ENCODE measurements at places on chromosomes 16 and 17.

- peak; percentile 74 for DNase-seq
These were observed 22.3 kb upstream of the RBBP6 start for GRCh38 chr16:24516900-24517669.

- DNase-seq: no peak
These were observed 9.8 kb upstream of the EPN3 start for GRCh38 chr17:50522766-50523165.

DNA sequence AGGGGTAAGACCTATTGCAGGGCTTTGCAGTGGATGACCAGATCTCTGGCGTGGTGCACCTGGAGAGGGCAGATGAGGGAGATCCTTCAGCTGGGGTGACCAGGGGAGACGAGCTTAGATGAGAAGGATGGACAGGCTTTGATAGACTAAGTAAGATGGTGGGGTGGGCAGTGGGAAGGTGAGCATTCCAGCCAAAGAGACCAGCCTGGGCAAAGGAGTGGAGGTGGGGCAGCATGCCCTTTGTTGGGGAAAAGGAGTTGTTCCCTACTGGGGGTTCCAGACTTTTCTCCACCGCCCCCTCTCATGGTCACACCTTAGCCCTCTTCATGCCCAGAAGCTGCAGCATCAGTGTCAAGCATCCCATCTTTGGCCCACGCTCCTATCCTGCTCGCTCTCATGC lies 27.6 kb downstream of the ANKRD40 start:
- no peak for DNase-seq

DNA sequence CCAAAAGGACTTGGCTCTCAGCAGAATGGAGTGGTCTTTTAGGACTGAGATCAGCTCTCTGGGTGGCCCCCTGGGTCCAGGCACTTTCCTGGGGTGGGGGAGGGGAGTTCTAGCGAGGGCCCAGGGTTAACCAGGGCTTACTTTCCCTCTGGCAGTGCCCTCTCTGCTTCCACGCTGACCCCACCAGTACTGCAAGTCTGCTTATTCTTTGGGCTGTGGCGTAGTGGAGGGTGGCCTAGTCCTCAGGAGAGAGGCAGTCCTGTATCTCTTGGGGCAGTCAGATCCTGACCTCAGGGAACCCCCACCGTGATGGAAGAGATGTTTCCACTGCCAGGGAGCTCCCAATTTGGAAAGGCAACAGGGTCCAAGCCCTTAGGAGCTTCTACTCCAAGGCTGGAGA lies 79.4 kb downstream of the CCDC182 start:
- peak; percentile 10 for DNase-seq

- DNase-seq: no peak
These were observed 32.4 kb downstream of the SNX11 start for GRCh38 chr17:48139944-48140343.

DNA sequence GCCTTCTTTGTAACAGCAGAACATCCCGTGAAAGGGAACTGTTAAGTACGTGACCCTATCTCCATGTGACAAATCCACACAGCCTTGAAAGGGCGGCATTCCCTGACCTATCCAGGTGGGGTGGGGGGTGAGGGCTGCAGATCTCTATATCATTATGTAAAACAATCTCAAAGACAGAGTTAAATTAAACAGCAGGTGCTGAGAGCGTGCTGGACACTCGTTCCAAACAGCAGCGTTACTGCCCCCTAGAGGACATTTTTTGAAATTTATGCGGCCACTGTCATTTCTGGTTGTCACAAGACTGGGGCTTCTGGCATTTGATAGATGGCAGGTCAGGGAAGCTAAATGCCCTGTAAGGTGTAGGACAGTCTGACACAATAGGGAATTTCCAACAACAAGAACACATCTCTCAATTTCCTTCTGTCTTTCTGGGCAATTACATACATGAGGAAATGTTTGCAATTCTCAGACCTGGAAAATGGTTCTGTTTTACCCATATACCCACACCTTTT lies 6.7 kb upstream of the SLC25A39 start:
- DNase-seq: peak; percentile 79

DNA sequence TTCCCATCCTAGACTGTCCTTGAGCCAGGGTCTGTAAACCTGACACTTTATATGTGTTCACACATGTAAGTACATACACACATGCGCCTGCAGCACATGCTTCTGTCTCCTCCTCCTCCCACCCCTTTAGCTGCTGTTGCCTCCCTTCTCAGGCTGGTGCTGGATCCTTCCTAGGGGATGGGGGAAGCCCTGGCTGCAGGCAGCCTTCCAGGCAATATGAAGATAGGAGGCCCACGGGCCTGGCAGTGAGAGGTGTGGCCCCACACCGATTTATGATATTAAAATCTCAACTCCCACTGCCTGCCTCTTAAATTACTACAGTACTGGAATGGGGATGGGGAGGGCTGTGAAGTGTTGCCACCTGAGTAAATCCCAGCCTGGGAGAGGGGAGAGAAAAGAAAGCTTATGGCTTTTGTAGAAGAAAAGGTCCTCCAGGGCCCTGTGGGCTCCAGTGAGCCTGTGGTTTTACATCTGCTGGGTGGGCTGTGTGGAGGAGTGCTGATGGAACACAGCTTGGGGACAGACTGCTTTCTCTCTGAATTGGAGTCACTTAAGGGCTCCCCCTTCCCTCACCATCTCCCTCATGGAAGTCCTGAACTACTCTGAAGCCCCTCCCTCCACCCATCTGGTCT lies 990 bp upstream of the WNK4 start:
- no peak for DNase-seq

GRCh38 chr16:7303660-7304200 lies 28.9 kb upstream of the RBFOX1 start:
- no peak for DNase-seq

DNA sequence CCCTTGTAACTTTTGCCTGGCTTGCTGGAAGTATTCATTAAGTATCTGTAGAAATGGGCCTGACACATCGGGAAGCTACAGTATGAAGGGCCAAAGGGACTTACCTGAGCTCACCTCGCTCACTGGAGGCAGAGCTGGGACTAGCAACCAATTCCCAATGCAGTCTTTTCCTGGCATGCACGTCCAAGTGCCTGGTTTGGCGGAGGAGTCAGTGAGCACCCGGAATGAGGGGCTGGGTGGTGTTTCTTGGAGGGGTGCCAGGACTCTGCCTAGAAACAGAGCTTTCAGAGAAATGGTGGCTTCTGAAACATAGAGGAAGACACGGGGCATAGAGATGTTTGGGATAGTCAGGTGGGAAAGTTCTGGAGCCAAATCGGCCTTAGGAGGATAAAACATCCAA lies 18.4 kb upstream of the GPRC5C start:
- DNase-seq: no peak

GRCh38 chr17:70242781-70243437 lies 73.6 kb downstream of the KCNJ2 start:
- no peak for DNase-seq

- no peak for DNase-seq
These were observed 308.2 kb upstream of the GOT2 start for GRCh38 chr16:59042301-59042700.

- DNase-seq: no peak
These were observed 8.8 kb upstream of the TANGO6 start for GRCh38 chr16:68834550-68834949.

DNA sequence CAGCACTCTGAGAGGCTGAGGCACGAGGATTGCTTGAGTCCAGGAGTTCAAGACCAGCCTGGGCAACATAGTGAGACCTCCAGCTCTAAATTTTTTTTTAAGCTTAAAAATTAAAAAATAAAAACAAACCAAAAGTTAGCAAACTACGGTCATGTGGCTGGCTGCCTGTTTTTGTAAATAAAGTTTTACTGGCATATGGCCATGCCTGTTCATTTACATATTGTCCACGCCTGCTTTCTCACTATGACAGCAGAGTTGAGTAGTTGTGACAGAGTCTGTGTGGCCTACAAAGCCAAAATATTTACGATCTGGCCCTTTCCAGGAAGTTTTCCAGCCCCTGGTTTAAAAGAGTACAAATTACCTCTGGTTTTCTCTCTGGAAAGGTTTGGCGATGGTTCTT lies 3.3 kb downstream of the SLX4 start:
- no peak for DNase-seq

GRCh38 chr17:31321481-31321880 lies at the start of gene EVI2A:
Gene EVI2A (minus strand): TSS chr17:31321622. CDS start chr17:31319013, 2,609 bp downstream.
- DNase-seq: peak; percentile 92

DNA sequence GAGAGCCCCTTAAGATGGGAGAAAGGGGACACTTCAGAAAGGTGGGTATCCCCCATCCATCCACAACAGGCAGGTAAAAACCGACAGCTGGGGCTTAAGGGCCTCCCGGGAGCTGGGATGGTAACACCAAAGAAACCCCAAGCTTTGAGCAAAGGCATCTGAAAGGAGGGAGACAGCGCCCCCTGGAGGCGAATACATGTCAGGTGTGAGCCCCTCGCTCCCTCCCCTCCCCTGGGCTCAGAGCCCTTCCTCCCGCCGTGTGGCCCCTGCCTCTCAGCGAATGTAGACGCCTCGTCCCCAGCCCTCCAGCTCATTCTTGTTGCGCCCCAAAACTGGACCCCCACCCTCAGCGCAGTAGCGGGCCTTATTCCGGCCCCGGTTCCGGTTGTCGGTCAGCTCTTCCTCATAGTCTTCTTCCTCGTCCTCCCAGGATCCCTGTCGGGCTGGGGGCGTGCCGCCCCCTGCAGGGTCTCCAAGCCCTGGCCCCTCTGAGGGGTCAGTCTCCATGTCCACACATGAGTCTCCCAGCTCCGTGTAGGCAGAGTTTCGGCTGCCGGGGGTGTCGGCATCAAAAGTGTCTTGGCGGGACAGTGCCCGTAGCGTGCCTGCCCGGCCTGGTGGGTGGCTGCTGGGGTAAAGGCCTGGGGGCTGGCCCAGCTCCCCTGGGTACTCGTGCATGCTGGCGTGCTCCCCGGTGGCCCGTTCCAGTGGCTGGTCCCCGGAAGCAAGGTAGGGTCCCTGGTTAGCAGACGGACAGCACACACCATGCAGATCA lies 9.1 kb upstream of the ARL5C start:
- peak; percentile 79 for DNase-seq

- no peak for DNase-seq
These were observed 14.1 kb upstream of the ITGB4 start for GRCh38 chr17:75707079-75707571.

GRCh38 chr17:58215685-58216084 lies 3.4 kb downstream of the MKS1 start:
- no peak for DNase-seq

- DNase-seq: no peak
These were observed 206.5 kb upstream of the IRX3 start for GRCh38 chr16:54493061-54493460.

GRCh38 chr17:37797206-37797605 lies 52.3 kb upstream of the HNF1B start:
- DNase-seq: no peak

- no peak for DNase-seq
These were observed 79.8 kb downstream of the ENGASE start for GRCh38 chr17:79154446-79154845.

DNA sequence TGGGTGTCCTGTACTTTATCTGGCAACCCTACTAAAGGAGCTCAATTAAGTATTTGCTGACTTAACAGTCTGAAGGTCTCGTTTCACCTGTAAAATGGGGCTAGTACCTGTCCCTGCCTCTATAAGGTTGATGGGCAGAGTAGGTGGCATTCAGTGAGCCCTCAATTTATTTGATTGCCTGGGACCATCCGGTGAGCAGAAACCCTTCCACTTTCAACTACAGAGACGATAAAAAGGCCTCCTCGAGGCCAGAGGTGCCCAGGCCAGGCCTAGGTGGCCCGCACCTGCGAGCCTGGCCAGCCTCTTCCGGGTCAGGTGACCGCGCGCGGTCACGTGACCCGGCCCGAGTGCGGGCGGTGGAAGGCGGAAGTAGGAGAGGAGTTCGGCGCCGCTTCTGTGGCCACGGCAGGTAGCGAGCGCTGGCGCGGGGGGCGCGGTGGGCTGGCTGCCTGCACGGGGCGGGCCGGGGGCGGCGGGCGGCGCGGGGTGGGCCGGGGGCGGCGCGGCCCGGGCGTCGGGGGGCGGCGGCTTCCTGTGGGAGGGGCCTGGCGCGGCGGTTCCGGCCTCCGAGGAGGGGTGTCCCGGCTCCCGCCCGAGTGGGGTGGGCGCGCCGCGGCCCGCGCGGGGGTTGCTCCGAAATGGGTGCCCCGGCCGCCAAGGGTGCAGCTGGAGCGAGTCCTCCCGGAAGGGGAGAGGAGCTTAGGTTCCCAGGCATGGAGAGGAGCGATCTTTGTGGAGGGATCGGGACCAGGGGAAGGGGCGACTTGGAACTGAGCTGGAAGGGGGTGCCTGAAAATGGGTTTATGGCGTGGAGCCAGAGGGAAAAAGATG lies at the start of gene WWP2:
Gene WWP2, plus strand, starts transcription at position 350 of the 831 bp plus-strand sequence. CDS start 24,679 bp downstream, outside the sequence.
- DNase-seq: peak; percentile 82

DNA sequence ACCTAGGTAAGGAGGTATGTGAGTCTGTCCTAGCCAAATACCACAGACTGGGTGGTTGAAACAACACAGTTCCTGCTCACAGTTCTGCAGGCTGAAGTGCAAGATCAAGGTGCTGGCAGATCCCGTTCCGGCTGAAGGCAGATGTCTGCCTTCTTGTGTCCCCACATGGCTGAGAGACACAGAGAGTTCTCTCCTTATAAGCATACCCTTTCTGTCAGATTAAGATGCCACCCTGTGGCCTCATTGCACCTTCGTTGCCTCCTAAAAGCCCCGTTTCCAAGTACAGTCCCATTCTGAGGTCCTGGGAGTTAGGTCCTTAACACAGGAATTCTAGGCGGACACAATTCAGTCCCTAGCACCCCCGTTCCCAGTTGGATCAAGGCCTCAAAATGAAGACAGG lies 9.1 kb upstream of the TMEM11 start:
- DNase-seq: no peak

GRCh38 chr16:75248142-75248535 lies 3.3 kb downstream of the BCAR1 start:
- no peak for DNase-seq

GRCh38 chr16:82881516-82881915 lies 254.7 kb downstream of the CDH13 start:
- DNase-seq: no peak

- no peak for DNase-seq
These were observed 2.1 kb downstream of the FAM171A2 start for GRCh38 chr17:44361292-44362260.

DNA sequence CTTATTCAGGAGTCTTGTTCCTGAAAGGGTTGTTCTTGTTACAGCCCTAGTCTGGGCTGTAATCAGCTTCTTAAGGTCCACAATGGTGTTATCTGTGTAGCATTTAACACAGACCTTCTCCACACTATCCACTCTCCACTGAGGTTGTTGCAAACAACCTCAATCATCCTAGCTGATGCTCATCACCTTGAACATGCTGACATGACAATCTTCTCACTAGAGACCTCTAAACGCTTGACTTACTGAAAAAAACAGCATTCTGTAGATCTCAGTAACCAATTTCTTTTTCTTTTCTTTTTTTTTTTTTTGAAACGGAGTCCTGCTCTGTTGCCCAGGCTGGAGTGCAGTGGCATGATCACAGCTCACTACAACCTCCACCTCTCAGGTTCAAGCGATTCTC lies 3.6 kb downstream of the TNFRSF17 start:
- no peak for DNase-seq

- no peak for DNase-seq
These were observed 599 bp downstream of the MRC2 start for GRCh38 chr17:62627904-62628633.

GRCh38 chr16:87465306-87465705 lies 27.5 kb downstream of the ZCCHC14 start:
- DNase-seq: peak; percentile 54

Measured in CD4-positive, alpha-beta T cell treated with Interleukin-4 for 1 hour (primary cell).